ENCODE measurements at places on chromosomes 3 and 15.

- no peak for DNase-seq
Measured at GRCh38 chr3:138681463-138682220, 73.1 kb downstream of the FAIM start.

- DNase-seq = no peak
Measured at GRCh38 chr3:54355800-54356199, 233.4 kb downstream of the CACNA2D3 start.

- DNase-seq = no peak
Measured at GRCh38 chr15:81298611-81299010, 25.3 kb downstream of the STARD5 start.

DNA sequence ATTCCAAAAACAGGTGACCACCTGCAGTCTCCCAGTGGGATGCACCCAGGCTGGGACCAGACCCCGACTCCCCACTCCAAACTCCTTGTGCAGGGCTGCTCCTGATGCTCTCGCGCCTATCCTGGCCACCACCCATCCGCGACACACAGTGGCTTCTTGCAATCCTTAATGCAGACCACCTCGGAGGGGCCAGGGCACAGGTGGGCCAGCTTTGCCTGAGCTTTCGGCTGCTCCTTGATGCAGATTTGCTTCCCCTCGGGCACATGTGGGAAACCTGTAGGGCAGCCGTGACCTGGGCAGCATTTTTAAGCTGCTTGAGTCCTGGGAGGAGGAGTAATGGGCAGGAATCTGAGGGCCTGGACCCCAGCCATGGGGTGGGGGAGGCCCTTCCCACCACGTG is 18.9 kb downstream of the SLC6A11 start:
- no peak for DNase-seq

DNA sequence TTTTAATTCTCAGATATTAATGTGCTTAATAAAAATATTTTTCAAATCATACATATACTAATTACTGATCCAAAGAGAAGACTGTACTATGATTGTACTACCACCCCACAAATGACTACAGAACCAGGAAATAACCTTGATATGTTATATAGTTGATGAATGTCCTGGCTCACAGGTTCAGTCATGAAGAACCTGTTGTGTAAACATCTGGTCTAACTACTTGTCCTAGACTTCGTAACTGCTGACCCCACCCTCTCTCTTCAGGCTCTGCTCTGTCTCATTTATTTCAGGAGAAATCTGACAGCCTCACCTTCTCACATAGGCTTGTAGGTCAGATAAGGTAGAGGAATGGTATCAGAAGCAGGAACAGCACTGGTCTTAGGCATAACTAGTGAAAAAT is 14.7 kb upstream of the CSTA start:
- DNase-seq = no peak

DNA sequence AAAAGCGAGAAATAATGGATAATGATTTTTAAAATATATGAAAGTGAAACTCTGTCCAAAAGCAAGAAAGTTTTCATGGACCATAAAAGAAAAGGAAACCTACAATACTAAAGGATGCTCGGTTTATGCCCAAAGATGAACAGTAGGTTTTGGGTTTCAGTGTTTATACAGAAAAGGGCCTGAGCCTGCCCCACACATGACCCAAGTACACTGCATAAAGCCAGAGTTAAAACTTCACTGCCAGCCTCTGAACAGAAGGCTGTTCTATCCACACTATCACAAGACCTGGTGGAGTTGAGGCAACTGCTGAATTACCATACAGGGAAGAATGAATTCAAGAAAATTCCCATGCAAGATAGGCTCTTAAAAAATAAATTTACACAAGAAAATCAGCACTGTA is 165.2 kb downstream of the MECOM start:
- no peak for DNase-seq

- no peak for DNase-seq
Measured at GRCh38 chr3:75341324-75342067, 322.6 kb upstream of the FRG2C start.

DNA sequence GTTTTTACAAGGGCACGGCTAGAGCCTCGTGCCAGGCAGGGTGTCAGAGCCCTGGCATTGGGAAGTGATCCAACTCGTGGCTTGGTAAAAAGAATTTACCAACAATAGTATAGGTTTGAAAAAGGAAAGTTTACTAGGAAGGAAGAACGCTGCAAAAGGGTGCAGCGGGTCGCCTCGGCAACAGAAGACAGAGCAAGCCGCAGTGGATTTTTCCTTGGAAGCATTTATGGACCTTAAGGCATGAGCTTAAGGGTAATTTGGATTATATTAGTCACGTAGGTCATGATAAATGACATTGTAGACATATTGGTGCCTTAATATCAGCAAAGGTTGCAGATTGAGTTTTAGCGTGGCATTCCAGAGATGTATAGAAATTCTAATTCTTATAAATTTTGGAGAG is 163.4 kb upstream of the PPP2R3A start:
- no peak for DNase-seq

DNA sequence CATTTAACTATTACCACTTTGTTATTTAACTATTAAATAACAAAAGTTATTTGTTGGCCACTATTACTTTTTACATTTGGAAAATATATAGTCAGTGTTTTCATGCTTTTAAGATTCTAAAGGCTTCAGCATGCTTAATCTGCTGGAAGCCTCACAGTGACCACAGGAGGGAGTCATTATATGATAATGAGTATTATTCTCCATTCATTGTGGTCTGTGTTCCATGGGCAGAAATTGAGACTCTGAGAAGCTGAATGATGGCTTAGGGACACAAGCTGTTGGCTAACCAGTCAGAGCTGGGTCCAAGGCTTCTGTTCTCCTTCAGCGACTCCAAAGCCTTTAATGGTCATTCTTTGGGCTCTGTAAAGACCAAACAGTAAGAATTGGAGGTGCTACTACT is 64.7 kb downstream of the BFSP2 start:
- no peak for DNase-seq

GRCh38 chr3:52494886-52495495 is at the start of gene STAB1:
STAB1 (plus strand) TSS chr3:52495338; CDS start chr3:52495414, 76 bp downstream.
- no peak for DNase-seq

DNA sequence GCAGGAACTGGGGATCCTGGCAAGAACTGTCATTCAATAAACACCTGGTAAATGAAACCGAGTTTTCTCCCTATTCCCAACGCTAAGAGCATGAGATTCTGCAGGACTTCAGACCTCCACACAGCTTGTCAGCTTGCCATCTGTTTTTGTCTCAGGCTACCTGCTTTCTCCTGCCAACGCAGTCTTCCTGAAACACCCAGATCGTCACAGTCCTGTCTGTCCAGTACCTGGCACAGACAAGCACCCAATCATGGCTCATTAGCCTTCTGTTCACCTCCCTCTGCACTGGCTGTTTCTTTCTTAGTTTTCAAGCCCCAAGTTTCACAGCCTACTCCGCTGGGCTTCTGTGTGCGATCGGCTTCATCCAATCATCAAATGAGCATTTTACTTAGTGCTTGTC is 5.0 kb downstream of the SLC12A8 start:
- DNase-seq = no peak

DNA sequence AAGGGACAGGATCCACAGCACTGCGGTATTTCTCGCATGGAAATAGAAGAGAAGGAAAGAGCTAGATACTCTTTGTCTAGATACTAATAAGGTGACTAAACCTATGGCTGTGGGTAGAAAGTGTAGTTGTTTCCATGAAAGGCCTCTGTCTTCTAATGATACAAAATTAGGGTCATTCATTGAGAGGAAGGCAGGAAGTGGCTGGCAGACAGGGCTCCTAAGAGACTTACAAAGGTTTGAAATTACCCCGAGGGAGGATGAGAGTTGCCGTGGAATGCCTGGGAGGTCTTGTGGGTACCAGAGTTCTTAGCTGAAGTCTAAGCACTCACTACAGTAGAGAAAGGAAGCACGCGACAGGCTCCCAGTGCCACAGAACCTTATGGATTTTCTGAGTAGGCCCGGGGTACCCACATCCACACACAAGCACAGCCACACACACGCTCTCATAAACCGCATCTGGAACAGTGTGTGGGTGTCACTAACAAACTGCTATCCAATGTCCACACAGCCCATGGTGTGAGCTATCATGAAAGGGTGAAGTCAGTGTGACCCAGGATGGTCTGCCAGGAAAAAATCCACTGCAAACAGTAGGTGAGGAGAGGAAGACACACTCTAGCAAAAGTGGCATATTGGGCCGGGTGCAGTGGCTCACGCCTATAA is 221.4 kb downstream of the FAM43A start:
- DNase-seq = no peak

DNA sequence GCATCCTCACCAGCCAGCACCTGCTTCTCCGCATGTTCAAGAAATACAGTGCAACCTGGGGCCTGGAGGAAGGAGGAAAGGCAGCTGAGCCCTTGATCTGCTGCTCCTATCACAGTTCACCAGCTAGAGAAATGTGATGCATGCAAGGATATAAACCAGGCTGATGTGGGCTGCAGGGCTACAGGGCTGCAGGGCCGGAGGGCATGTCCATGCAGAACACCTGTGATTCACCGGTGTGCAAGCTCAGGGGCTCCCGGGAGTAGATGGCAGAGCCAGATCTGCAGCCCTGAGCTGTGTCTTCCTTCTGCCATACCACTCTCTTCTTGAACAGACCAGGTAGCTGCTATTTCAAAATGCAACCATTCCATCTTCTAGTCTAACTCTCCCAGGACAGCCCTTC is 84.9 kb downstream of the HMG20A start:
- no peak for DNase-seq

GRCh38 chr3:31425401-31425800 is 107.3 kb upstream of the STT3B start:
- DNase-seq = no peak

DNA sequence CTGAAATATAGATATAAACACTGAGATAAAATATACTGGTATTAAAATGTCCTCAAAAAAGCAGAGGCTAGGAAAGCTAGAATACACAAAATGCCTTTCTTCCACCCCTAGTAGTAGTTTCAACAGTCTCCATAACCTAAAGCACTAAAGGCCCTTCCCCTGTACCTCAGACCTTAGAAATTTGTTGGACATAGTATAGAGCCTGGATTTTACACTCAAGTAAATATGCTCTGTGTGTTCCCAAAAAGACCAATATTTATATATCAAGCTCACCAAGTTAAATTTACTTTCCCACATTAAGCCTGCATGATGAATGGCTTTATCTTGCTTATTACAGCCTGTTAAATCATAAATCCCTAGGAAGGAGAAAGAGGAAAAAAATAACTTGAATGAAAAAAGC is 378.7 kb upstream of the AZI2 start:
- no peak for DNase-seq

DNA sequence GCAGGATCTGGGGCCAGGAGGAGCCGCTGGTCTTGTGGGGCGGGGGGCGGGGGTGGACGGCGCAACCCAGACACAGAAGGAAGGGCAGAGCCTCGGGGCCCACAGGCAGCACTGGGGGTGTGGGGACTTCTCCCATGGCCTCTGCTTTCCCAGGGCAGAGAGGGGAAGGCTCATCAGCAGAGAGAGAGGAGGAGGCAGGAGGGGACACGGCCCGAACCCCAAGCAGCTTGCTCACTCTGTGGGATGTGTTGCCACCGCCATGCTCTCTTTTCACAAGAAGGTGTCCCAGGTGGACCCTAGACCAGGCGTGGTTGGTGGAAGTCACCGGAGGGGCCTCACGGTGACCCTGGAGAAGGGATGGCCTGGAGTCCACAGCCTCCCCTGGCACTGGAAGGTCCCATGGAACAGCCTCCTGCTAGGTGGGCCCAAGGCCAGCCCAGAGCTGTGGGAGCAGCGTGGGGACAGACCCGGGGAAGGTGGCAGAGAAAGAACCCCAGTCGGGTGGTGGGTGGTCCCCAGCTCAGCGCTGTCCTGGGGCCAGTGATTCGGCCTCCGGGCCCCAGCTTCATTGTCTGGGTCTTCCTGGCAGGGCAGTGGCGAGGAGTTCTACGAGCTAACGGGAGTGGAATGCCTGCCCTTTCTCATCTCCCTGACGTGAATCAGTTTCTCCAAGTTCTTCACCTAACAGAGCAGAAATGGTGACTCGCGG is 46.8 kb upstream of the PCSK6 start:
- no peak for DNase-seq

GRCh38 chr3:312911-313310 is 116.3 kb downstream of the CHL1 start:
- DNase-seq = no peak

DNA sequence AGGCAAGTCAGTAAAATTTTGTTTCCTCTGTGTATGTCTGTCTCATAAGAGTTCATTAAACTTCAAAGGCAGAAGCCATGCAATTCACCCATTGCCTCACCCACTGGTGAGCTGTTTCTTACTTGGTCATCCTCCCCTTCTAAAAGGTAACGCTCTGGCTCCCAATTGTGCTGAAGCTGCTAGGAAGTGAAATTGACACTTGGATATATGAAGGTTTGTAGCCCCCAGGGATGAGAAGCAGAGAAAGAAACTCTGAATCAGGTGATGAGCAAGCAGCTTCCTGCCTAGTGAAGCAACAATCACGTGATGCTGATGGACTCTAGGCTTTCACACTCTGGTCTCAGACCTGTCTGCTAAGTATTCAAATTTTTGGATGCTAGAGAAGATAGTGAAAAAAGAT is 70.7 kb downstream of the CD200R1L start:
- DNase-seq = no peak

- DNase-seq = no peak
Measured at GRCh38 chr3:148227534-148227933, 470.2 kb upstream of the AGTR1 start.

DNA sequence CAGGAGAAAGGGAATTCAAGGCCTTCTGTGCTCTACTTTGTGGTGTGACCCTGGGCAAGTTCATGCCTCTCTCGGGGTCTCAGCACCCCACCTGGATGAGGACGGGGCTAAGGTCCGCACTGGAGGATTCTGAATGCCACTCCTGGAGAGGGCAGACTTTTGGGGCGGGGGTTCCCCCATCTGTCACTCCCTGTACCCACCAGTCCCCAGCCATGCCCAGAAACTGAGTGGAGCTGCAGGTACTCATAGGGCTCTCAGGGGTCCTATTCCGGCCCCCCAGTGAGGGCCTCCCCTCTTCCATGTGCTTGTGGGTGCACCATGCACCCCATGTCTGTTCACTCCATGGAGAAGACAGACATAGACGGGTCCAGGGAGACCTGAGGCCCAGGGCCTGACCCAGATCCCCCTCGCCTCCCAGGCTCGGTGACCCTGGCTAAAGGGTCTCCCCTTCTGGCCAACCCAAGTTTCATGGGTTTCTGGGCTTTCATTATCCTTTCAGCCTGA is 26.0 kb downstream of the ACSBG1 start:
- DNase-seq = no peak

- no peak for DNase-seq
Measured at GRCh38 chr3:169818316-169818715, 5.6 kb upstream of the LRRC34 start.

DNA sequence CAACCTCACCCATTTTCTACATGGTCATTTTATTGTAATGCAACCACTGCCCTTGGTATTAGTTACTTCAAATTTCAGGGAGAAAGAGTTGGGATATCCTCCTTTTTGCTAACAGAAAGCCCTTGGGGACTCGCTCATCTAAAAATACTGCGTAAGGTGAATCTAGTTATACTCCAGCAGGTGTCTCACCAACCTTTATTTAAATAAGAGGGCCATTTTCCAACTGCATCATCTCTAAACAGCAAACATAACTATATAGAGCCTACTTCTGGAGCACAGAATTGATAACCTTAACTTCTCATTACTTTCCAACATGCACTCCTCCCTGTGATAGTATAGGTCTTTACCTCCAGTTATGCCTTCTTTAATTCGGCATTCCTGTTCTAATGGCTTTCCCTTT is 77.5 kb downstream of the TBL1XR1 start:
- DNase-seq = no peak

Measured in occipital lobe (tissue), 3 donors.